Tibial nerve (tissue), 4 donors: ENCODE measurements at places on chromosomes 2 and 18. TPM values are rescaled to one million over a fixed set of nuclear protein-coding genes. Genes with fewer than 3 reads are reported as not detected.

Gene MIB1
- 25.8 TPM for total RNA-seq

Gene CD207
- total RNA-seq = not detected

Gene CAPN14
- not detected for total RNA-seq

Gene KCNS3
- total RNA-seq = 12.2 TPM

Gene C1QL2
- total RNA-seq = not detected

Gene CCDC121
- 4.1 TPM for total RNA-seq

Gene ZRANB3
- 4.8 TPM for total RNA-seq

Gene SERPINB4
- not detected for total RNA-seq

Gene RGPD3
- total RNA-seq = 0.84 TPM

Gene MAP3K19
- not detected for total RNA-seq

Gene ALPG
- total RNA-seq = not detected

Gene ELOA2
- total RNA-seq = not detected

Gene DAW1
- total RNA-seq = 0.59 TPM

Gene CSRNP3
- total RNA-seq = 1.3 TPM

Gene KIF1A
- total RNA-seq = 41.2 TPM

Gene ADNP2
- 16.5 TPM for total RNA-seq

Gene FOXI3
- total RNA-seq = not detected

Gene SCN1A
- not detected for total RNA-seq

Gene SERPINB10
- total RNA-seq = 0.22 TPM

Gene KCNF1
- not detected for total RNA-seq

Gene TMEM17
- total RNA-seq = 1.7 TPM

Gene RAB6D
- not detected for total RNA-seq
